ENCODE measurements at places on chromosomes 4 and X. TPM values are rescaled to one million over a fixed set of nuclear protein-coding genes. Genes with fewer than 3 reads are reported as not detected.

- DNase-seq = no peak
- H3K36me3 ChIP-seq = peaks cover 13% of the 10 kb centered on the region
Observed at GRCh38 chr4:80036949-80037685, 35.9 kb downstream of the ANTXR2 start.

ENPP6 gene
- 1.5 TPM for total RNA-seq

EFHC2 gene
- total RNA-seq = 0.64 TPM

LDB2 gene
- not detected for total RNA-seq

DNA sequence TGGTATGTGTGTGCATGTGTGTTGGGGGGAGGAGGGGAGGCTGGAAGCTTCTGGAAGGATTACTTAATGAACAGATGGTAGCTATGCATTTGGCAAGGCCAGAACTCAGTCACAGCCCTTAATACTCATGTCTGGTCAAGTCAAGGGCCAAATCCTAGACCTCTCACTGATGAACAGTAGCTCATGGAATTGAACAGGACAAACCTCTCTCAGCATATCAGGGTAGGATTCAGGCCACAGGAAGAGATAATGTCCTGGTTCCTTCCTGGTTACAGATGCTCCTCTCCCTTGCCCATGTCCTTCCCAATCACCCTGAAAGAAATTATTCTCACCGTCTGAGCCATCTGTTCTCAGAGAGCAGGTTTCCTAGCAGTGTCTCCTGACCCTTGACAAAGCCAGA lies 165.7 kb downstream of the SOWAHB start:
- no peak overlapping the region for H3K4me3 ChIP-seq
- H3K27me3 ChIP-seq = peaks cover 22% of the 10 kb centered on the region
- DNase-seq = no peak
- no peaks in the 10 kb centered on the region for H3K36me3 ChIP-seq
- no peak overlapping the region for H3K27ac ChIP-seq

DNA sequence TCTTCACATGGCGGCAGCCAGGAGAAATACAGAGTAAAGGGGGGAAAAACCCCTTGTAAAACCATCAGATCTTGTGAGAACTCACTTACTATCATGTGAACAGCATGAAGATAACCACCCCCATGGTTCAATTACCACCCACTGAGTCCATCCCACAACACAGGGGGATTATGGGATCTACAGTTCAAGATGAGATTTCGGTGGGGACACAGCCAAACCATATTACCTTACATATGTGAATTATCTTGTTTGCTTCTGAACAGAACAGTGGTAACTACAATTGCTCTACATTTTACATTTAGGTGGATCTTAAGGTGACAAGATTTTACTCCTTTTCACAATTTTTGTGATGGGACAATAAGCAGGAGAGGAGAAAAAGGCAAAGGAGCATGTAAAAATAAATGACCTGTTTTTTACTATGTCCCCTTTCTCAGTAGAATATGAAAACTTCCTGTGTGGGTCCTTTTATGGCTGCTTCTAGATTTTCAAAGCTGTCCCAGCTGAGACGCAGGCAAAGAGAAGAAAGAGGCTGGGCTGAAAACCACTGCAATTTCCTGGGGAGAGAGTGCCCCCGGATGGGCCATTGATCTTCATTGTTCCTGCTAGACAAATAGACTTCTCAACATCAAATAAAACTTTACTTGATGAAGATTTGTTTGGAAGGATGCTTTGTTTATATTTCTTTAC lies 45.9 kb upstream of the PGM2 start:
- peak overlapping the region; percentile 54 for H3K4me3 ChIP-seq
- peaks cover 5% of the 10 kb centered on the region for H3K36me3 ChIP-seq
- peak overlapping the region; percentile 59 for H3K27ac ChIP-seq
- peaks cover 14% of the 10 kb centered on the region for H3K4me1 ChIP-seq
- no peaks in the 10 kb centered on the region for H3K27me3 ChIP-seq
- peak; percentile 43 for DNase-seq

DNA sequence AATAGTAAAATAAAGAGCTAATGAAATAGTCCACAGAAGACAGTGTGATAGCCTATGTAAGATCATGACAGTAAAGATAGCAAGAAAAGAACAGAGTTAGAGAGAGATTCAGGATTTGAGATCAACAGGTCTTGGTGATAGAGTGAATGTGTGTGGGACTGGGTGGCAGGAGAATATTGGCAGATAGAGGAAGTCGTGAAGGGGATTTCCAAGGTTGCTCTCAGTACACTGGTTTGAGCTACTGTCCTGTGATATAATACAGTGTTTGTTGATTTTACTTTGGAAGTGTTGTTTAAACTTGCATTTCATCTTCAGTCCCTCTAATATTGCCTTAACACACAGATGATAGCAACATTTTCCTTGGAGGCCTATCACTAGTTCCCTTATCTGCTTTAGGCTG lies 44.1 kb downstream of the DTHD1 start:
- no peaks in the 10 kb centered on the region for H3K27me3 ChIP-seq
- DNase-seq = no peak
- no peak overlapping the region for H3K4me3 ChIP-seq
- H3K36me3 ChIP-seq = peaks cover 7% of the 10 kb centered on the region

- no peak for DNase-seq
- no peaks in the 10 kb centered on the region for H3K4me1 ChIP-seq
- no peaks in the 10 kb centered on the region for H3K36me3 ChIP-seq
- no peak overlapping the region for H3K4me3 ChIP-seq
Observed at GRCh38 chrX:133794126-133794525, 191.3 kb downstream of the GPC3 start.

NXF2 gene
- total RNA-seq = not detected

DNA sequence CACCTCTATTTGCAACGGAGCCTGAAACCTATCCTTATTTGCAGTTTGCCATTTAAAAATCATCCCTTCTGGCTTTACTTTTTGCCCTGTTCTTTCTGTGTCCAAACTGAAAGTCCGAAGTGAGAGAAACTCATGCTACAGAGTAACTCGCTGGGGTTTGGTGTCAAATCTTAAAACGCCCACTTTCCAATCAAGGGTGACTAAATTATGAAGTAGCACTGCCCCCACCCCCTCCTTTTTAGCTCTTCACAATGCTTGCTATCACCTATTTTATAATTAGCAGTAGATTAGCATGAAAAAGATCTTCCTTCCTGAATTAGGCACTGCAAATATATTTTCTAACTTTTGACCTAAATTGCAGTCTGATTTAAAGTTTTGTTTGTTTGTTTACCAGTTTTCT lies 52.5 kb downstream of the VGLL1 start:
- H3K36me3 ChIP-seq = no peaks in the 10 kb centered on the region
- H3K27ac ChIP-seq = peak overlapping the region; percentile 95
- no peak for DNase-seq
- H3K4me1 ChIP-seq = peaks cover 38% of the 10 kb centered on the region
- H3K27me3 ChIP-seq = no peaks in the 10 kb centered on the region

- H3K27ac ChIP-seq = no peak overlapping the region
- H3K4me1 ChIP-seq = no peaks in the 10 kb centered on the region
- no peak overlapping the region for H3K4me3 ChIP-seq
- no peaks in the 10 kb centered on the region for H3K36me3 ChIP-seq
Observed at GRCh38 chr4:141074098-141074878, 59.0 kb downstream of the RNF150 start.

DNA sequence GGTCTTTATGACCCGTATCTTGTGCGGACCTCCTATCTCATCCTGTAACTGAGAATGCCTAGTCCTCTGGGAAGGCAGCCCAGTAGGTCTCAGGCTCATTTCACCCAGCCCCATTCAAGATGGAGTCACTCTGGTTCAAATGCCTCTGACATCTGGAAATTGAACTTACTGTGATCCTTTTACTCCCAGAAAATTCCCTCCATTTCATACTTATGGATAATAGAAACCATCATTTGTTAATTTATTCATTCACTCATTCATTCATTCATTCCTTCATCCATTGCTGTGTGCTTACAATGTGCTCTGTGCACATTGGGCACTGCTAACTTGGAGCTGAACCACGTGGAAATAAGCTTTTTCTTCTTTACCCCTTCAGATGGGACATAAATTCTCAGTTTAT lies 9.2 kb upstream of the ATP6AP2 start:
- no peaks in the 10 kb centered on the region for H3K36me3 ChIP-seq
- no peaks in the 10 kb centered on the region for H3K27me3 ChIP-seq
- no peak for DNase-seq
- H3K4me1 ChIP-seq = peaks cover 13% of the 10 kb centered on the region

- DNase-seq = no peak
- H3K36me3 ChIP-seq = no peaks in the 10 kb centered on the region
- no peak overlapping the region for H3K27ac ChIP-seq
- no peak overlapping the region for H3K4me3 ChIP-seq
- no peaks in the 10 kb centered on the region for H3K27me3 ChIP-seq
Observed at GRCh38 chr4:110411574-110412011, 64.4 kb upstream of the ENPEP start.

DNA sequence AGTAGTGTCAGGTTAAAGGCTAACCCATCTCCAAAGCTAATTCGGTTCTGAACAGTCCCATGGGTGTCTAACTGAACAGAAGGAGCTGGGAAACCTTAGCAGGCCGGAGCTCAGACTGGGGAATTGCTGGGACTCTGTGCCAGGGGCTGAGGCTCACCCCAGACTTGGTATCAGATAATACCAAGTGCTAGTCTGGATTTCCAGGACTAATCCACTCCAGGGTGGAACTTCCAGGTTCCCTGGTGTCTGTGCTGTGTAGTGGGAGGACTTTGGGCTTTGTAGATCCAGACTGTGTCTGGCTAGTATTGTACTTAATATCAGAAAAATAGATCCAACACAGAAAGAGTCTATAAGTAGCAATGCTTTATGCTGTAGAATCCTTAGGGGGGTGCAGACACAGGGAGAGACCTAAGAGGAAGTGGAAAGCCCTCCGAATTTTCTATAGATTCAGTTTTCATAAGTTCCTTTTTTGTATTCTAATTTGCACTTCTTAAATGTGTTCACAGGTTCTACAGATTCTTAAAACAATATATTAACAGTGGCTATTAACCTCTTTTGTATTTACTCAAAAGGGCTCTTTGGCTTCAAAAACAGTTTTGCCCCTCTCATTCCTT lies 4.1 kb downstream of the ZNF827 start:
- H3K4me1 ChIP-seq = peaks cover 39% of the 10 kb centered on the region
- H3K4me3 ChIP-seq = peak overlapping the region; percentile 92
- no peaks in the 10 kb centered on the region for H3K27me3 ChIP-seq
- H3K36me3 ChIP-seq = peaks cover 12% of the 10 kb centered on the region

DNA sequence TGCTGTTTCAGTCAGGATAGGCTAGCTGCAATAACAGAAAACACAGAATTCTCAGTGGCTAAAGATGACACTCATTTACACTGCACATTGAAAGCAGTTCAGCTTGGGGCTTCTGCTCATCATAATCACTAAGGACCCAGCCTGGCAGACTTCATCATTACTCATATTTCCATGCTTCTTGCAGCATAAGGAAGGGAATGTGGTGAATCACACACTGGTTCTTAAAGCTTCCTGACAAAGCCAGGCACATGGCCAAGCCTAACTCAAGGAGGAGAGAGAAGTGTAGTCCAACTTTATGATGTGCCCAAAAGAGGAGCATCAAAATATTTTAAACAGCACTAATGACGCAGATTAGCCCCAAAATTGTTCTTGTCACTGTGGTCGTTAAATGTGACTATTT lies 186.5 kb downstream of the BANK1 start:
- DNase-seq = no peak
- no peak overlapping the region for H3K4me3 ChIP-seq
- no peaks in the 10 kb centered on the region for H3K36me3 ChIP-seq
- H3K4me1 ChIP-seq = peaks cover 4% of the 10 kb centered on the region
- no peak overlapping the region for H3K27ac ChIP-seq

DNA sequence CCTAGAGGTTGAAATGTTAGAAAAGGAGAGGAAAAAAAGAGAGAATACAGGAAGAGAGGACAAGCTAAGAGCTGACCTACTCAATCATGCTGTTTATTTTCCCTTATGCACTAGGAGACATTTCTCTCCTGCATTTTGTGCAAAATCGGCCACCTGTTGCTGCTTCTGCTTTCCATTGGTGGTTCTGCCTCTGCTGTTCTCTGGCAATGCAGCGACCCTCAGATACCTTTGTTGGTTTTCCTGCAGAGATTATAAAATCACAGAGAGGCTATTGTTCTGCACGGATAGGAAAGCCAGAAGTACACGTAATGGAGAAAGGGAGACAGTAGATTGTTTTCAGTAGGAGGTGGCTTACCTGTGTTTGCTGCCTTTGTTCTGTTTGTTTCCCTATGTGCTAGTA lies 108.9 kb downstream of the UNC5C start:
- DNase-seq = no peak
- H3K36me3 ChIP-seq = no peaks in the 10 kb centered on the region
- H3K4me1 ChIP-seq = no peaks in the 10 kb centered on the region
- no peak overlapping the region for H3K27ac ChIP-seq
- H3K4me3 ChIP-seq = no peak overlapping the region
- peaks cover 6% of the 10 kb centered on the region for H3K27me3 ChIP-seq

UXT gene
- 152 TPM for total RNA-seq

DNA sequence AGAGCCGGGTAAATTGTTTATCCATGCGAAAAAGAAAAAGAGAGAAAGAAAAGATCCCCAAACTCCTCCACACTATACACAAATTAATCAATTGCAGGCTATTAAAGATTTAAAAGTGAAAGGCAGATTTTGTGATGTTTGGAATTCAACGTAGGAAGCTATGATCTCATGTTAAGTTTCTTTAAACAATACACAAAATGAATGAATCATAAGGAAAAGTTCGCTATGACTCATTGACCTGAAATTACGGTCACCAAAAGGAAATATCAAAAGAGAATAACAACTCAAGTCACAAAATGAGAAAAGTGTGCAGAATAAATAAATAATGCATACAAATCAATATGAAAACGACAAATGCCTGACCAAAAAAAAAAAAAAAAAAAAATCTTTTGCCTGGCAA lies 28.6 kb downstream of the CLNK start:
- H3K4me3 ChIP-seq = no peak overlapping the region
- DNase-seq = no peak
- H3K36me3 ChIP-seq = peaks cover 4% of the 10 kb centered on the region
- no peak overlapping the region for H3K27ac ChIP-seq

- no peak overlapping the region for H3K27ac ChIP-seq
- H3K27me3 ChIP-seq = no peaks in the 10 kb centered on the region
- no peak overlapping the region for H3K4me3 ChIP-seq
- H3K4me1 ChIP-seq = peaks cover 34% of the 10 kb centered on the region
- H3K36me3 ChIP-seq = peaks cover 42% of the 10 kb centered on the region
Observed at GRCh38 chr4:98603683-98604521, 54.5 kb downstream of the TSPAN5 start.

IDH3G gene
- total RNA-seq = 67.1 TPM

DNA sequence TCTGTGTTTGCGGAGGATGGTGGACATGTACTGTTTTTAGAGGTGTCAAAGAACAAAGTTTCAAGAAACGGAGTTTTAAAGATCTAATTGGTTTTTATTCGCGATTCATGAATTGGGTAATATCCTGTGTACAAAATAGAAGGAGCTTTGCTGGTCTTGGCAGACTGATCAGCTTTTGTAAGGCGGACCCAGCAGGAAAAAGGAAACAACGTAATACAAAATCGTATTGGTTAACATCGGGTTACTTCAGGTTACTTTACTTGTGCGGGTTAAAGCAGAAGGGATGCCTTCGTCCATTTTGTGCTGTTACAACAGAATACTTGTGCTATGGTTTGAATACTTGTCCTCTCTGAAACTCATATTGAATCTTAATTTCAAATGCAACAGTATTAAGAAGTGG lies 11.4 kb upstream of the NYX start:
- H3K4me3 ChIP-seq = no peak overlapping the region
- DNase-seq = no peak
- H3K27ac ChIP-seq = no peak overlapping the region
- no peaks in the 10 kb centered on the region for H3K4me1 ChIP-seq

- H3K36me3 ChIP-seq = peaks cover 8% of the 10 kb centered on the region
- H3K27ac ChIP-seq = no peak overlapping the region
- no peak for DNase-seq
- no peak overlapping the region for H3K4me3 ChIP-seq
Observed at GRCh38 chr4:139672215-139672614, 6.6 kb downstream of the MGST2 start.

TCEAL3 gene
- total RNA-seq = 6.1 TPM

- H3K4me1 ChIP-seq = no peaks in the 10 kb centered on the region
- DNase-seq = no peak
Observed at GRCh38 chr4:40403081-40403480, 67.9 kb downstream of the CHRNA9 start.
